WTC11 (cell line): ENCODE measurements at places on chromosomes 2 and 18. TPM values are rescaled to one million over a fixed set of nuclear protein-coding genes. Genes with fewer than 3 reads are reported as not detected.

ATP6V1B1 gene
- not detected in 3 replicates for total RNA-seq

DNA sequence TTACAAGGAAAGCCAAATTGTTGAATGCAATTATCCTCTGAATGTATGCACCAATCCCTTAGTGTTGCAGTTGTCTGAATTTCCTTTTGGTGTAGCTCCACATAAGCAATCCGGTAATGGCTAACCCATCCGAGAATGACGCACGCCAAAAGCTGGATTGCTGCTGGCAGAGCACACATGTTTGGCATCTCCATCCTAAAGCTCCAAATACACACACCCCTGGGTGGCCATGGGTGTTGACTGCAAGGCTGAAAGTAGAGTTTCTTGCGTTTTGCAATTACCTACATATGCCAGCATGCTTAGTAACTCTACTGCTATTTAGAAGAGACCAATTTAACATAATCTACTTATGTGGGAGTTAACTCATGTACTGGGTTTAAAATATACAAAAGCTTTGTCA lies 53.1 kb downstream of the KCTD1 start:
- DNase-seq: no peak

DNA sequence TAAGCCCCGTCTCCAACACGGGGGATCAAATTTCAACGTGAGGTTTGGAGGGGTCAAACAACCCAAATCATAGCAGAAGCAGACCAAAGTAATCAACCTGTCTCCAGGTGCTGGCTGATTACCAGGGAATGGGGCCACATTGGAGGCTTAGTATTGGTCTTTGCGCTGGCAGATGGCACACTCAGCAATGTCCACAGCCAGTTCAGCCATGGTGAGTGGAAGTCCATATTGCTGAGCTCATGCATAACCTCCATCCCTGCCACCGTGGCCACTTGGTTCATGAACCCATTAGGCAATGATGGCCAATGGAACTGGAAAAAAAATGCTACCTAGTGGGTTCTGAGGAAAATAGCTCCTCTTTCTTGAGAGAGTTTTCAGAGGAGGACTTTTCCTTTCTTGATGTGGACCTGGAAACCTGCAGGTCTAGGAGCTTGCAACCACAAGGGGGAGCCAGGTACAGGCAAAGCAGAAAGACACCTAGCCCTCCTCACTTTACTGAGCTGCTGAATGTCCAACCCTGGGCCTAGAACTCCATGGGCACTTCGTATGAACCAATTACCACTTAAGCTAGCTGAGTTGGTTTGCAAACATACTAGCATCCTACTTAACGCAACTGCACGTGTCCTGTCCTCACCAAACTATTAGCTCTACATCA lies 128.0 kb upstream of the GYPC start:
- DNase-seq: peak; percentile 68

SEC11C gene
- total RNA-seq: 44.3 to 49.5 TPM (median 45.9 TPM) in 3 replicates

DNA sequence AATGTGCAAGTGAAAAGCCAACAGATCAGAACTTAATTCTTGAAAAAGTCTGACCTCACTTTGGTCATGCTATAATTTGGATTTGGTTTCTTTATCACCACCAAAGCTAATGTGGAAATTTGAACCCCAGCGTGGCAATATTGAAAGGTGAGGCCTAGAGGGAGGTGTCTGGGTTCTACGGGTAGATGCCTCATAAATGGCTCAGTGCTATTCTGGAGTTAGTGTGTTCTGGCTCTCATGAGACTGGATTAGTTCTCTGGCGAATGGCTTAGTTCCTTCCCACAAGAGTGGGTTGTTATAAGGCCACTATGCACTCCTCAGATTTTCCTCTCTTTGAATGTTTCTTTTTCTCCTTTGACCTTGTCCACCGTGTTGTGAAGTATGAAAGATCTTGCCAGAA lies 22.3 kb downstream of the ORC4 start:
- no peak for DNase-seq

- DNase-seq: no peak
Observed at GRCh38 chr2:132414081-132414480, 2.5 kb upstream of the GPR39 start.

DNA sequence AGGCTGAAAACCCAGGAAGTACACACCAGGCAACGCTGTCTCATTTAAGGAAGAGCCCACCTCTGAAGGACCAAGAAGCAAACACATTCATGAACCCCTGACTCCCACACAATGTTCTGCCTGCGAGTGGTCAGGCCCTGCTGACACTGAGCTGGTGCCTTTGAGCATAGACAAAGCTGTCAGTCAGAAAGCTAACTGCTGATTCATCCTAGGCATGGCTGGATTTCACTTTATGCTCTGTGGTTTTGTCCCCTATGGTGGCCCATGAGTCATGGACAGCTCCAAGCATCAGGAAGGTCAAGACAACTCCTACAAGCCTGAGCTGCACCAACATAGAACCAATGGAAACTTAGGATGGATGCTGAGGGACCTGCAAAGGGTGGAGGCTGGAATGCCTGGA lies 78.9 kb downstream of the UXS1 start:
- DNase-seq: no peak

INHBB gene
- total RNA-seq: 0.14 to 0.26 TPM (median 0.21 TPM) in 3 replicates

DNA sequence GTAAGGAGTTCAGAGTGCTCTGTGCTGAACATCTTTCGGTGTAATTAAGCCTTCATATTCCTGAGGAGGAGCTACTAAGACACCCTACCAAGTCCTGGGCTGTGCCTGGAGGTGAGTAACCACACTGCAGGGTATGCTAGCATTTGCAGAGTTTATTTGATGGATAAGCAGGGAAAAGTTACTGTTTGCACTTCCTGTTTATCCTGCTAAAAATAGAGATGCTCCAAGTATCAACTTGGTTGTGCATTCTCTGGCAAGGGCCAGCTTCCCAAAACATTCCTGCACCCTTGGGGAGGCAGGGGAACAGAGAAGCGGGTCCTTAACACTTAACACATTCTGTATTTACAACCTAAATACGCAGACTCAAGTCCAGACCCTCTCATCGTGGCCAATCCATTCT lies 49.8 kb downstream of the PARD6G start:
- no peak for DNase-seq

ACTG2 gene
- 1.4 to 2.7 TPM (median 1.8 TPM) in 3 replicates for total RNA-seq

DNA sequence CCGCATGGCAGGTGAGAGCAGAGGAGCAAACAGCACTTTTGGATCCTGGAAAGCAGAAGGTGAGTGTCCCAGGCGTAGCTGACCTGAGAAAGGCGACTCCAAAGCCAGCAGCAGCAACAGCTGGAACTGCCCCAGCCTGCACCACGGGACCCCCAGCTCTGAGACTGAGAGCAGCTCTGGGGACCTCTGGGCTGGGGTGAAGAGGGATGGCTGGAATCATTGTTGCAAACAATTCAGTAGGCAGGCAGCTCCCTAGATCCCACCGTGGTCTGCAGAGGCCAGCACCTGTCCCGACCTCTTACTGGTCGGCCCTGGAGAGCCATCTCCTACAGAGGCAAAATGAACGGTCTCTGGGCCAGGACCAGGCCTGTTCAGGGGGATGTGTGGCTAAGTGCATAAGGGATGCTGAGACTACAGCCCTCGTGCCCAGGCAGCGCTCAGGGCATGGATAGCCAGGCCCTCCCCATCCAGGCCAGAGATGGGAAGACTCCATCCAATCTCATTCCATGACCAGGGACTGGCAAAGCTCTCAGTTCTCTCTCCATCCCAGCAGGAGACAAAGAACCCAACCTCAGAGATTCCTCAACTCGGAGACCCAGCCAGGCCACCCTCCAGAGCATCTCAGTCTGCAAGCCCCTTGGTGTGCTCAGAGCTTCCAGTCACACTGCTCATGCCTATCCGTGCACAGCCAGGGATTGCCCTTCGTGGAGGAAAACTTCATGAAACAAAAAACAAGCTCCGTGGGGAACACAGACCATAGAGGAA lies 38.2 kb upstream of the ALPP start:
- peak; percentile 7 for DNase-seq

DNA sequence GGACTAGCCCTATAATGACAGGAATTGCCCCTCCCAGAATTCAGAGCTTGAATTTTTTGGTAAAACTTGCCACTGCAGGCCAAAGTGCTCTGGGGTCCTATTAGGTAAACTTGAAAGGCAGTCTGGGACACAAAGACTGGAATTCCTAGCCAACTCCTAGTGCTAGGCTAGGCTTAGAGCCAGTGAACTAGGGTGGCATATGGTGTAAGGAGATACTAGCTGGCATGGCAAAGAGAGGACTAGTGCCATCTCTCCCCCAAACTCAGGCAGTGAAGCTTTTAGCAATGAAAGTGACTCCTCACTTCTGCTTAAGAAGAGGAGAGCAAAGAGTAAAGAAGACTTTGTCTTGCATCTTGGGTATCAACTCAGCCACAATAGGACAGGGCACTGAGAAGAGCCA lies 410.5 kb upstream of the CNTNAP5 start:
- no peak for DNase-seq

DNA sequence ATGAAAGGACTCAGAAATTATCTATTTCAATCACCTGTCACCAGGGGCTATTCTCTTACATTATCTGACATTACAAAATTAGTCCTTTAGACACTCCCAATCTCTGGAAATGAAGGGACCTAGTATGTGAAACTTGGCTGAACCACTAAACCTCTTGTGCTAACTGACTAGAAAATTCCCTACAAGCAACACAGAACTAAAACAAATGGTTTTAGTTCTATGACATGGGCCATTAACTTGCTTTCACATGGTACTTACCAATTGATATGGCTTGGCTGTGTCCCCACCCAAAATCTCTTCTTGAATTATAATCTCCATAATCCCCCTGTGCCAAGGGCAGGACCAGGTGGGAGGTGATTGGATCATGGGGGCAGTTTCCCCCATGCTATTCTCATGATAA lies 16.6 kb downstream of the SERPINE2 start:
- DNase-seq: no peak

- DNase-seq: no peak
Observed at GRCh38 chr18:79784071-79784913, 13.4 kb upstream of the KCNG2 start.

DNA sequence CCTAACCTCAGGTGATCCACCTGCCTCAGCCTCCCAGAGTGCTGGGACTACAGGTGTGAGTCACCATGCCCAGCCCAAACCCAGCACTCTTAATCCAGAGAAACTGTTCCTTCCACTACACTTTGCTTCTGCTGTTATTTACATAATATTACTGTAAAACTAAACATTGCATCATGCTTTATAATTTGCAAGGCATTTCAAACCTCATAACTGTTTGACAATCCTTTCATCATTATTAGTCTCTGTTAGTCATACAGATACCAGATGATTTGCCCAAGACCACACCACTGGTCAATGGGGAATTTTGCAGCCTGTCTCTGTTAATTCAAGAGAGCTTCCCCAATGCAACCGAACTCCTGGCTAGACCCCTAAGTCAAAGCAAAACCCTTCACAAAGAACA lies 338.3 kb downstream of the ALK start:
- DNase-seq: no peak

DNA sequence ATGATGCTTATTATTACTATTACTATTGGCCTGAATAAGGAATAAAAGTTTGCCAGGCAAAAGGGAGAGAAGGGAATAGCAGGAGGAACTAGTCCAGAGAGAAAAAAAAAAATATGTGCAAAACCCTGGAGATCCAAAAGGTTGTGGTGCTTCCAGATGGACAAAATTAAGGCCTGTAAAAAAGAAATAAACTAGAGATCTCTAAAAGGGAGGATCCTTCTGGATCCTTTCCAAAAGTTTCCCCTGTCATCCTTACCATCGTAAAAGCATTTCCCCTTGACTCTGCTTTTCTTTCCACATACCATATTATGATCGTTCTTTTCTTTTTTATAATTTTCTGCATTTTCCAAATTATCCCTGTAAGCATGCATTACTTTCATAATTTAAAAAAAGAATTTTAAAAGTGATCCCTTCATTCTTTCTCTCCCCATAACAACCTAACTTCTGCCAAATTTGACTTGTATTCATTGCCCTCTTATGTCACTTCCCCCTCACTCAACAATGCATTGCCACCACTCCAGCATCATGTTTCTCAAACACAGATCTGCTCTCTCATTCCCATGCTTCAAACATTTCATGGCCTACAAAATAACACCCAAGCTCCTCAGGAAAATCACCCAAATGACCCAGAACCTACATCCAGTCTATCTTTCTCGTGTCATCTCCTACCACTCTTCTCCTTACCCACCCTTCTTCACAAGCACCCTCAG lies 40.3 kb downstream of the RBMS1 start:
- no peak for DNase-seq

ZBTB7C gene
- total RNA-seq: 0.39 to 0.60 TPM (median 0.48 TPM) in 3 replicates

DNA sequence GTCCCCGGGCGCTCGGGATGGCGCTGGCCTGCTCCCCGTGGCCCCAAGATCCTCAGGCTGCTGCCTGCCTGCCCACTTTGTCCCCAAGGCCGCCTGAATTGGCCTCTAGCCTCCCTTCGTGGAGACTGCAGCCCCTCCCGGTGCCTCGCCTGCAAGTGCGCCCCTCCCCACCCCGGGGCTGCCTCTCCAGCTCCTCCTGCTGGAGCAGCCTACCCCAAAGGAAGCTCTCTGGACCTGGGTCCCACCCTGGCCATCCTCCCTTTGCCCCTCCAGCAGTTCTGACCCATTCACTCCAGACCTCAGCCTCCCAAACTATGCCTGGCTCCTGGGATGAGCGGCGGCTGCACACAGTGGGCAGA lies 6.2 kb downstream of the ESPNL start:
- DNase-seq: peak; percentile 41

CXCR1 gene
- total RNA-seq: not detected in 3 replicates

DNA sequence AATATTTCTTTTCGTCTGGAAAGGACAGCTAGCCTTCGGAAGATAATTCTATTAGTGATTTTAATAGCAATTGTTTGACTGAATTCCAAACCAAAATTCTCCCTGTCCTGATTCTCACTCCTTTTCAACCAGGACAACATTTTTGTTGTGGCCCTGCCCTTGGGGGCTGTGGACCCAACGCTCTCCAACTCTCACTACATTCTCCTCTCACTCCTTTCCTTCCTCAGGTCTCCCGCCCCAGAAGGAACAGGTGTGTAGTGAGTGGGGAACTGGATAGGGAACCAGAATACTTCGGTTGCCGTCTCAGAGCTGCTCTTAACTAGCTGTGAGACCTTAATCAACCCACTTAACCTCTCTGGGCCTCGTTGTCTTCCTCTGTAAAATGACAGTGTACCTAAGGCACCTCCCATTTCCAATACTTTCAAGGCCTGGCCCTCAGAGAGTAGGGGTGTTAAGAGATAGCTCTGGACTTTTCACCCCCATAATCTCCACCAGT lies 638 bp upstream of the ADD2 start:
- DNase-seq: no peak

- DNase-seq: no peak
Observed at GRCh38 chr18:58223717-58224424, 179.8 kb downstream of the NEDD4L start.

CBLN2 gene
- total RNA-seq: not detected in 3 replicates

SPP2 gene
- total RNA-seq: not detected in 3 replicates

GRCh38 chr2:226310146-226310545 lies 489.5 kb downstream of the IRS1 start:
- no peak for DNase-seq
